ENCODE measurements at places on chromosomes 6 and 20.

DNA sequence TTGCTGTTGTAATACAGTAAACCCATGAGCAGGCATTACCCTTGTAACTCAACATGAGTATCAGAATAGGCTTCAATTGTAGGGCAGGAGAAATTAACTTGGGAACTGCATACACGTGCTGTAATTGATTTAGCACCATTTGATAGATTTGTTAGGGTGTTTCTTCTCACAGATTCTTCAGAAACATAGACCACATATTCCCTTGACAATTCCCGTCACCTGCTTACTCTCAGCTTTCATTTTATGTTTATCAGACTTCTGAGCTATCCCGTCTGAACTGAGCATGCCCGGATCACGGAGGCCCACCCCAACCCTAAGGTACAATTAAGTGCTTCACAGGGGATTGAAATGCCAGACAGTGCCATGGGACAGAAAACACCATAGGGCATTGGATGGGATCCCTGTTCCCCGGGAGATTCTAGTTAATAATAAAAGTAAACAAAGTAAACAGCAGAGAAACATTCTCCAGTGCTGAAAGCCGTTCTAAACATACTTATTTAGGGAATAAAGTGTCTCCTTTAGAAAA, 179.7 kb downstream of the PHACTR1 start:
- no peak for DNase-seq

- no peak for DNase-seq
Measured at GRCh38 chr20:57060407-57061050, 205.9 kb downstream of the BMP7 start.

- DNase-seq, result no peak
Measured at GRCh38 chr6:134389658-134390057, 71.7 kb upstream of the SGK1 start.

DNA sequence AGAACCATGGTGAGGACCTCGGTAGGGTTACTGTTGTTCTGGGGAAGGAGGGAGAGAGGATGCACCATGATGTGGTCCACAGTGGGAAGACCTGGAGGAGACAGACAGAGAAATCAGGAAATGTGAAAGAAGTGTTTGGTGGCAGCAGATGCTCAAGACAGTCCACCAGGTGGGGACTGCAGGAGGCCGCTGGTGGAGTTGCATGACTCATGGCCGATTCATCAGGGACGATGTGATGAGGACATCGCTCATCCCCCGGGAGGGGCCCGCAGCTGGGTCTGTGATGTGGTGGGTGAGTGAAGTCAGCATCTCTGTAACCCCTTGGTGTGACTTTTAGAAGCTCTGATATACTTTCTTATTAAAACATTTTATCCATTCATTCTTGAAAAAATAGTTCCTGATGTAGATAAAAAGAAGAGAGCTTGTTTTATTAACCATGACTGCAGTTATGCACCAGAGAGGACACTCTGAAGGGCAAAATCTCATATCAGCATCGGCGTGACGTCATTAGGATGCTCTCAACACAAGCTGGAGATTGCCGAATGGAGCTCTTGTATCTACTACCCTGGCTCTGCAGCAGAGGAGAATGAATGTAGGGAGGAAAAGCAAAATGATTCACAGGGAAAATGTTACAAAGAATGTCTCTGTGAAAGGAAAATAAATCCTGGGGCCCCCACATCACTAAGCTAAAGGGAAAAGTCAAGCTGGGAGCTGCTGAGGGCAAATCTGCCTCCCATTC, 71.2 kb downstream of the RAMACL start:
- no peak for DNase-seq

DNA sequence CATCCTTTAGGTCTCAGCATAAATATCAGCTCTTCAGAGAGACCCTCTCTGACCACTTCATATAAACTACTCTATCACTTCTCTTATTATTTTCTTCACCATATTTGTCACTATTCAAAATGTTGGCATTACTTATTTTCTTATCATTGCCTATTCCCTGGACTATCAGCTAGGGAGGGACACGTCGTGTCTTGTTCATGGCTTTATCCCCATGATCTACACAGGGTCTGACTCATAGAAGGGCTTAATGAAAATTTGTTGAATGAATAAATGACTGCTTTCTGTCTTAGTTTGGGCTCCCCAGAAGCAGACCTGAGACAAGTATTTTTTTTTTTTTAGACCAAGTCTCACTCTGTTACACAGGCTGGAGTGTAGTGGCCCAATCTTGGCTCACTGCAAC, 3.0 kb upstream of the CDK5RAP1 start:
- no peak for DNase-seq

DNA sequence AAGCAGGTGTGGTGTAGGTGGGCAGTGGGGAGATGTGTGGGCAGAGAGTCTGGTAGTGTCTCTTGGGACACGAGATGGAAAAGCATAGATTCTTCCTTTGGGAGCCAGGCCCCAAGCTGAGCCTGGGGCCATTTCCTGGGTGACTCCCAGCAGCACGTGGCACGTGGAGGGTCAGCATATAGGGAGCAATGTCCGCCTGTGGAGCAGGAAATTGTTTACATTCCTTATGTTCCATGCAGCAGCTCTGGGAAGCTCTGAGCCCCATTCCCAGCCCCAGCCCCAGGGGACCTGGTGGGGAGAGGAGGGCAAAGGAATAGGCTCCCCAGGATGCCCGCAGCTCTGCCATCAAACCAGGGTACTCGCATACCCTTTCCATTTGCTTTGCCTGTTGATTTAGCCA, 57.6 kb downstream of the DAAM2 start:
- no peak for DNase-seq

GRCh38 chr20:33272155-33272873, 10.7 kb upstream of the BPIFB1 start:
- DNase-seq, result no peak
